Amygdala (tissue), 56 donors: ENCODE measurements at places on chromosomes 16 and 17.

DNA sequence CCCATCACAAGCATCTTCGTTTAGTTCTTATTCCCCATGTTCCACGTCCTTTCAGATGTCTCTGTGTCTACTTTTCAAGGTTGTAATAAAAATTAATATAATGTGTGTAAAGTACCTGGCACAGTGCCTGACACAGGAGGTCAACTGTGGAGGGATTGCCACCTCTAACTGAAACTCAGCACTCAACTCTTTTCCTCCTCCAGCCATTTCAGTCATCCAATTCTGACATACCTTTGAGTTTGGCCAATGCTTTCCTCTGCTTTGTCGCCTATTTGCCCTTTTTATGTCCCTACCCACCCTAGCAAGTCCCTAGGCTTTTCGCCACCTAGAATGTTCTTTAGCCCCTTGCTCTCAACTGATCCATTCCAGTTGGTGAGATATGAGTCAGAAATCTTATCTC lies 1.6 kb downstream of the UBE2Z start:
- no peak for DNase-seq

GRCh38 chr17:58338841-58339754 lies 10.5 kb upstream of the TSPOAP1 start:
- DNase-seq, result no peak

DNA sequence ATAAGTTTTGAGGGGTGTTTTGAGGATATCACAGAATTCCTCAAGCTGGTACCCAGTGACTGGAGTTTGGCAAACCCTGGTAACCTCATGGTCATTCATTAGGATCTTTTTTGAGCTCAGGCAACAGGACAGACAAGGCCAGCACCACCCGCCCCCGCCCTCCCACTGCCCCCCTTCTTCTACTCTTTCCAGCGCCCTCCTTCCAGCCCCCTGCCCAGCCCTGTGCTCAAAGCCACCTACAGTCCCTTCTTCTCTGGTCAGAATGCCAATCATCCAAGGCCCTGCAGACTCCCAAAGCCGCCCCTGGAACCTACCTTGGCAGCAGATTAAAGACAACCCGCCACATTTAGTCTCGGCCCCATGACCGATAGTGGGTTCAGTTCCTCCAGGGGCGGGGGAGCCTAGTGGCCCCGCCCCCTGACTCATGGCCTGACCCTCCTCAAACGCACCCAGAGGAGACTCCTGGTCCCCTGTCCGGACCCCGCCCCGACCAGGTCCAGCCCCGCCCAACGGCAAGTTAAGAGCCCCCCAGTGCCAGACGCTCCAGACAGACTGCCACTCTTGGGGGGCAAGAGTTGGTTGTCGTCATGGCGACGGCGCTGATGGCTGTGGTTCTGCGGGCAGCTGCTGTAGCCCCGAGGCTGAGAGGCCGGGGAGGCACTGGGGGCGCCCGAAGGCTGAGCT lies at the start of gene NAGS:
NAGS (plus strand) TSS at position 546 of the 684 bp plus-strand sequence; CDS start at position 588, 42 bp downstream.
- no peak for DNase-seq

GRCh38 chr17:73311781-73312641 lies at the start of gene CDC42EP4:
Gene CDC42EP4, minus strand, starts transcription at chr17:73312001. Its CDS starts 25,501 bp downstream, at chr17:73286500.
- DNase-seq, result peak; percentile 89

DNA sequence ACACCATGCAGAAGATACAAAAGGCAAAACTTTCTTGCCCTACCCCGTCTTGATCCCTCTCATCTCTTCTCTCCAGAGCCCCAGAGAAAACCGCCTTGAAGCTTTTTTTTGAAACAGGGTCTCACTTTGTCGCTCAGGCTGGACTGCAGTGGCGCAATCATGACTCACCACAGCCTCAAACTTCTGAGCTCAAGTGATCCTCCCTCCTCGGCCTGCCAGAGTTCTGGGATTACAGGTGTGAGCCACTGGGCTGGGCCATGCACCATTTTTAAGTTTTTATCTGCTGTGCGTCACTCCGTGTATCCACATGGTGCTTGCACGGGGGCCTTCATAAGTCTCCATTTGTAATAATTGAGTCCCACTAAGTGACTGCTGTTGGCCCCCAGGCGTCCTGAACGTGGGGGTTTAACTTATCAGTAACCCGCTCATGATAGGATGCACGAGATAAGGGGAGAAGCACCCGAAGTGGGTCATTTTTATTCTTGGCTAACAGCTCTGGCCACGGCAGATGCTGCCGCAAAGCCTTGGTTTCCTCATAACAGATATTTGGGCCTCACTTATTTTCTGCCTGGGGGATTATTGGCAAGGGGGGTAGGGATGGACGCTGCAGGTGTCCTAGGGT lies 8.6 kb downstream of the DNAH17 start:
- no peak for DNase-seq

- no peak for DNase-seq
Measured at GRCh38 chr16:65657556-65657955, 535.7 kb upstream of the CDH11 start.

DNA sequence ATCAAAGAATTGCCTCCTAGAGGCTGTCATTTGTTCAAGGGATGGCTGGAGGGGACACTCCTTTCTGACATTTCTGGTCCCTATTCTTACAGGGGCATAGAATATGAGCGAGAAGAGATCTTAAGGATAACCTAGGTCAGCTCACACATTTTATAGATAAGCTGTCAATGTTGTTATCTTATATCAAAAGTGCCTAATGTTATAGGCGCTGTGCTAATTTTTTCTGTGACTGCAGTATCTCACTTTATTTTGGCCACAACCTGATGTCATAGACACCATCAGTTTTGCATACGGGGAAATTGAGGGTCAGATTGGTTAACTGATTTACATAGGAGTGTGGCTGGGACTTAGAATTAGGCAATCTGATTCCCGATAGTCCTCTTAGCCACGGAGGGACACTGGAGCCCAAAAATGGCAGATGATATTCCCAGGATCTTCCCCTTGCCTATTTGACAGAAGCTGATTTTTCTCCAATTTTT lies 1.2 kb downstream of the CPD start:
- no peak for DNase-seq

DNA sequence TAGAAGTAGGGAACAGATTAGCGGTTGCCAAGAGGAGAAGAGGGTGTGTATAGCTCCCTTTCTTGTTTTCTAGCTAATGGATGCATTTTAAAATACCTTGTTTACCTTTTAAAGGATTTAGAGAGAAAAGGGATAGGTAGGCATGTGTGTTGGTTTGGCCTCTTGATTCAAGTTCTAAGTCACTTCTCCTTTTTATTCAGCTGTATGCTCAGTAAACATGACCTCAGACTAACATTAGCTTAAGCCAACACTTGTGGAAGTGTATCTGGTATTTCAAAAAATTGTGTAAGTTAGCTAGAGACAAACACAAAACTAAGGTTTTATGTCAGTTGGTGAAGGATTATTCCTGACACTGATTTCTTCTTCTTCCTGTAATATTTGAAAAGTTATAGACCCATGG lies 204.1 kb upstream of the NOG start:
- DNase-seq, result no peak

- peak; percentile 25 for DNase-seq
Measured at GRCh38 chr16:4660454-4661007, 32.8 kb upstream of the NUDT16L1 start.

DNA sequence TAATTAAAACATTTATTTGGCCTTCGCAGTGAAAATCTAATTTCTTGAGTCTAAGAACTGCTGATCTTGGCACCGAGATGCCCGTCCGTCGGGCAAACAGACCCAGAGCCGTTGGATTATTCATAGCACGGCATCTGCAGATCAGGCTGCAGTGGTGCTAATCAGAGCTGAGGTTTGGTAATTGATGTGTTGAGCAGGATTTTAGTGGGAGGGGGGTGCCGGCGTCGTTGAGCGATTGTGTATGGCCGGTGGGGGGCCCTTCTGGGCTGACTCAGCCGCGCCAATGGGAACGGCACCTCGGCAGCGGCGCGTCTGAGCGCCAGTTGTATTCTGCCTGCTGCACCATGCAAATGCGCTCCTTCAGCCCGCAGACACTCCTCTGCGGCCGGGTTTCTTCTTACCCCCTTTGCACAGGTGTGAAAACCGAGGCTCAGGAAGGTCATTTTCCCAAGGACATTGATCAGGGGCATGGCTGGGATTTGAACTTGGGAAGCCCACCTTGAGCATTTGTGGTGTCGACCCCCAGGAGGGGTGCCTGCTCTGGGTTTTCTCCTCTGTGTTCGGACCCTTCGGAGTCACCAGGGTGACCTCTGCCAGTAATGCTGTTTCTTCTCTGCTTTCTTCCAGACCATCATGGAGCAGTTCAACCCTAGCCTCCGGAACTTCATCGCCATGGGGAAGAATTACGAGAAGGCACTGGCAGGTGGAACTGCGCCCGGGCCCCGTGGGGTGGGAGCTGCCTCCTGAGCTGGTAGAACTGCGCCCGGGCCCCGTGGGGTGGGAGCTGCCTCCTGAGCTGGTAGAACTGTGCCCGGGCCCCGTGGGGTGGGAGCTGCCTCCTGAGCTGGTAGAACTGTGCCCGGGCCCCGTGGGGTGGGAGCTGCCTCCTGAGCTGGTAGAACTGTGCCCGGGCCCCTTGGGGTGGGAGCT lies 18.4 kb downstream of the BAIAP2 start:
- no peak for DNase-seq

- DNase-seq, result no peak
Measured at GRCh38 chr16:50263940-50264929, 2.1 kb upstream of the ADCY7 start.

- no peak for DNase-seq
Measured at GRCh38 chr17:10583834-10584233, 34.4 kb upstream of the MYH2 start.

DNA sequence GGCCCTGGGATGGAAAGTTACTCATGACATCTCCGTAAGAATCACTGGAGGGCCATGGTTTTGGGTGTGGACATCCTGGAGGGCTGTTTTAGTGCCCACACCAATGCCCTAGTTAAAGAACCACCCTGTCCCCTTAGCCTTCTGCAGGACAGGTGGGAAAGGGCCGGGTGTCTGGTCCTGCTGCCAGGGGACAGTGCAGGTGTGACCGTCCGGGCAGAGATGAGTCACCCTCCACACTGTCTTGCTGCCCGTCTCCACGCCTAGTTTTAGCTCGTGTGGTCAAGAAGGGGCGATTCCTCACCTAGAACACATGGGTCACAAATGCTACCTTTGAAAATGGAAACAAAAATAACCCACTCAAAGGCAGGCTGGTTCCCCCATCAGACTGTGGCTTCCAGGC lies 17.0 kb downstream of the CEP295NL start:
- no peak for DNase-seq

DNA sequence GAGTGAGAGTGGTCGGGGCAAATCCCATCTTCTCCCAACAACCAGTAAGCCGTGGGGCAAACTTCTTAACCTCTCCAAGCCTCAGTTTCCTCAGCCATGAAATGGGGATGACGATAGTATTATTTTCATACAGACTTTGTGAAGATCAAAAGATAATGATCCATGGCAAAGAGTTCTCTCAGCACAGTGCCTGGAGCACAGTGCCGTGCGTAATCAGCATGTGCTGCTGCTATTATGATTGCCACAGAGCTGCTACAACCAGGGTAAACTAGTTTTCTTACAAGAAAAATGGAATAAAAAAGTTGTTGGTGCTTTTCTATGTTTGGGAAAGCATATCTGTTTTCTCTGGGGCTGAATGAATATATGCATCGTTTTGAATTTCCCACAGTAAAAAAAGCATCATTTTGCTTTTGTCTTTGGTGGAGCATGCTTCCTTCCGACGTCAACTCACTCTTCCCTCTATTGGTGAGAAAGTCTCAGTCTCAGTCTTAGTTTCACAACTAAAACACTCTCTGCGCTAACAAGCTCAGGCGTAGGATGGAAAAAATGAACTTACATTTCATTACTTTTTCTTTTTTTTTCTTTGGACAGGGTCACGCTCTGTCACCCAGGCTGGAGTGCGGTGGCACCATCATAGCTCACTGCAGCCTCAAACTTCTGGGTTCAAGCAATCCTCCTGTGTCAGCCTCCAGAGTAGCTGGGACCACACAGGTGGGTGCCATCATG lies 37.2 kb downstream of the CDK5R1 start:
- DNase-seq, result no peak

GRCh38 chr17:49148171-49148570 lies 15.6 kb downstream of the B4GALNT2 start:
- no peak for DNase-seq

DNA sequence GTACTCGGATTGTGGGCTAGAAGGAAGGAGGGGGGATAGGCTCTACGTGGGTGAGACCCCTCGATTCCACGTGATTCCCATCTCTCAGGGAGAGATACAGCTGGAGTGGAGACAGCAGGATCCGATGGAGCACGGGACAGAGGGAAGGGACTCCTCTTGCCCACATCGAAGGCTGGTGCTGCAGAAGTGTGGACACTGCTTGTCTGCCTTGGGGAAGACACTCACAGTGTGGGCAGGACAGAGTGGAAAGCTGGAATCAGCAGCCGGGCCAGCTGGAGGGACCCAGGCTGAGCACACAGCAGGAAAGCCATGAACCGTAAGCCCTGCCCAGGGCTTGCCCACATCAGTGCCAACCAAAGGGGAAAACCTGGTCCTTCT lies 42.1 kb upstream of the RPH3AL start:
- no peak for DNase-seq

DNA sequence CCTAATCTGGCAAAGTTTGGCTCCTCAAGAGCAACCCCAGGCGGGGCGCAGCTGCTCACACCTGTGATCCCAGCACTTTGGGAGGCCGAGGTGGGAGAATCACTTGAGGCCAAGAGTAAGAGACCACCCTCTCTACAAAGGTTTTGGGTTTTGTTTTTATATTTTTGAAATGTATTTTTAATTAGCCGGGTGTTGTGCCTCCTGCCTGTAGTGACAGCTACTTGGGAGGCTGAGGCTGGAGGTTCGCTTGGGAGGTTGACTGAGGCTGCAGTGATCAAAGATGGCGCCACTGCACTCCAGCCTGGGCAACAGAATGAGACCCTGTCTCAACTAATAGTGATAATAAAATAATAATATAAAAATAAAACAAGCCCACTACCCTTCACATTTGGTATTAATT lies 756 bp upstream of the USP7 start:
- DNase-seq, result no peak

- no peak for DNase-seq
Measured at GRCh38 chr16:17328932-17329331, 141.8 kb downstream of the XYLT1 start.

GRCh38 chr17:44279346-44279665 lies 11.4 kb upstream of the SLC4A1 start:
- DNase-seq, result no peak

DNA sequence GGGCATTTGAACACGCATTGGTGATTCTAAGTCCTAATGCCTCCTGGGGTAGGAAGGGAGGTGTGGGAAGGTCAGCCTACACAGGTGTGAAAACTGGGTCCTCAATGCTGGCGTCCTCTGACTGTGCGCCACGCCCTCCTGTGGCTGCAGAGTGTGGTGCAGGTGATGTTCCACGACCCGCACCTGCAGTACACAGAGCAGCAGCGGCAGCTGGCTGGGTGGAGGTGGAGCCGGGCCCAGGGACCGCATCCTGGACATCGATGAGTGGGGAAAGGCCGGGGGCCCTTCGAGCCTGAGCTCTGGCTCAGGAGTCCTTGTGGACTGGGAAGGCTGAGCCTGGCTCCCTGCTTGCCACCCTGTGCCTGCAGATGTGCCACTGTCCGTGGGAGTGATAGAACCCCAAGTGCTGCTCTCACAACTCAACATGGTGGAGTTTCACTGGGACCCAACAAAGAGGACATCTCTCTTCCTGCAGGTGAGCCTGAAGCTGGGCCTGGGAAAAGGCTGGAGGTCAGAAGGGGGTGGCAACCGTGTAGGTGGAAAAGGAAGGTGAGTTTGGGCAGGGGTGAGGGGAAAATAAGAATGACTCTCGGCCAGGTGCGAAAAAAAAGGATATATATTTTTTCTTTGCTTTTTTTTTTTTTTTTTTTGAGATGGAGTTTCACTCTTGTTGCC lies 14.0 kb upstream of the STAC2 start:
- DNase-seq, result no peak
